Activated T-cell treated with anti-CD3 and anti-CD28 coated beads, Interleukin-2, amount 50 U/mL, for 48 hours (primary cell): ENCODE measurements at places on chromosomes 1 and 21.

GRCh38 chr1:208242941-208243526, 1.1 kb downstream of the PLXNA2 start:
- DNase-seq = peak; percentile 47

DNA sequence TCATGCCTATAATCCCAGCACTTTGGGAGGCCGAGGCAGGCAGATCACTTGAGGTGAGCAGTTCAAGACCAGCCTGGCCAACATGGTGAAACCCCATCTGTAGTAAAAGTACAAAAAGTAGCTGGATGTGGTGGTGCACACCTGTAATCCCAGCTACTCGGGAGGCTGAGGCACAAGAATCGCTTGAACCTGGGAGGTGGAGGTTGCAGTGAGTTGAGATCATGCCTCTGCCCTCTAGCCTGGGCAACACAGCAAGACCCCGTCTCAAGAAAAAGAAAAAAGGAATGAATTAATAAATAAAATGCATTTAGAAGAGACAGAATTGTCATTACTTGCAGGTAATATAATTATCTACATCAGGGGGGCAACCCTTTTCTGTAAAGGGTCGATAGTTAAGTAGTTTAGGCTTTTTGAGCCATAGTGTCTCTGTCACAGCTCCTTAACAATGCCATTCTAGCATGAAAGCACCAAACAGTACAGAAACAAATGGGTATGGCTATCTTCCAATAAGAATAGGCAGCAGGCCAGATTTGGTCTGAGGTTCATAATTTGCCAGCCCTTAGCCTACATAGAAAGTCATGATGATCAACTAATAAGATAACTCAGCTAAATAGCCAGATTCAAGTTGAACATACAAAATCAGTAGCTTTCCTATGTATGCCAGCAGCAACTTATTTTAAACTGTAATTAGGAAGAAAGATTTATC, 56.8 kb downstream of the RPRD2 start:
- no peak for DNase-seq

- DNase-seq = no peak
These were observed 430.5 kb downstream of the MRPL39 start for GRCh38 chr21:25176637-25177412.

GRCh38 chr21:27258742-27259448, 292.0 kb upstream of the ADAMTS5 start:
- no peak for DNase-seq

DNA sequence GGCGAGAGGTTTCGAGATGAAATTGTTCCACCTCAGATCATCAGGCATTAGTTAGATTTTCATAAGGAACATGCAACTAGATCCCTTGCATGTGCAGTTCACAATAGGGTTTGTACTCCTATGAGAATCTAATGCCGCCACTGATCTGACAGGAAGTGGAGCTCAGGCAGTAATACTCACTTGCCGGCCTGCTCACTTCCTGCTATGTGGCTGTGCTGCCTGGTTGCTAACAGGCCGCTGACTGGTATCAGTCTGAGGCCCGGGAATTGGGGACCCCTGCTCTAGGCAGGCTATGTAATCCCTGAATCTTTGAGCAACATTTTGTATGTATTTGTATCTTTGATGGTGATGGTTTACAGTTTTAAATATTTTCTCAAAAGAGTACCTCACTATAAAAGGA, 32.5 kb downstream of the XKR8 start:
- DNase-seq = peak; percentile 39
